ENCODE measurements at places on chromosomes 3 and 15.

- no peak for DNase-seq
Measured at GRCh38 chr15:68419301-68420175, 12.4 kb downstream of the ITGA11 start.

DNA sequence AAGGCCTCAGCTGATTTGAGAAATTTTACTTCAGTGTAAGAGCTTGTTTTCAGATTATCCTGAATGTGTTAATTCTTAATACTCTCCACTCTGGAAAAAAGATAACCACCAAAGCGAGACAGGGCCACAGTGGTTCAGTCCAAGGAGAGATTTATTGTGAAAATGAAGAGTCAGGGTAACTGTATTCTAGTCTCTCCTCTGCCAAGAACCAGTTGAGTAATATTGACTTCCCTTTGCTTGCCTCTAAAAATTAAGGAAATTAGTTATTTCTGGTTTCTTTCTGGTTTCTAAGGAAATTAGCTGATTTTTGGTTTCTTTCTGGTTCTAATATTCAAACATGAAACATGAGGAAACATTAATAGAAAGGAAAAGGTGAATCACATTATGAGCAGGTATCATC, 34.9 kb downstream of the PPP1R2 start:
- DNase-seq, result no peak

GRCh38 chr3:132352556-132353143, 35.4 kb downstream of the ACP3 start:
- peak; percentile 22 for DNase-seq

GRCh38 chr15:88849376-88850072, 45.8 kb downstream of the HAPLN3 start:
- no peak for DNase-seq

GRCh38 chr15:65836665-65837064, 32.6 kb upstream of the RAB11A start:
- DNase-seq, result no peak

DNA sequence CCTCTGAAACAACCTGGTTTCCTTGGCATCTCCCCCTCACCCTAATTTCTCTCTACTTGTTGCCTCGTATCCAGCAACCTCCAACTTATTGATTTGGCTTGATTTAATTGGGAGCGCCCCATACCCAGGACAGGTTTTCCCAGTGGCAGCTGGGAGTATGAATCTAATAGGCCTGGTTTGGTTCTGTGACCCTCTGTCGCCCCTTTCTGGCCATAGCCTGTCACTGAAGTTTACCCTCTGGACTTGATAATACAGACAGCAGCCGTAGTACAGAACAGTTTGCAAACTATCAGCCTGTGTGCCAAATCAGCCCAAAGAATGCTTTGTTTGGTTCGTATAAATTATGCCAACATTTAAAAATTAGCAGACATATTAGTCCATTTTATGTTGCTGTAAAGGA, 525.1 kb upstream of the GOLIM4 start:
- DNase-seq, result no peak

DNA sequence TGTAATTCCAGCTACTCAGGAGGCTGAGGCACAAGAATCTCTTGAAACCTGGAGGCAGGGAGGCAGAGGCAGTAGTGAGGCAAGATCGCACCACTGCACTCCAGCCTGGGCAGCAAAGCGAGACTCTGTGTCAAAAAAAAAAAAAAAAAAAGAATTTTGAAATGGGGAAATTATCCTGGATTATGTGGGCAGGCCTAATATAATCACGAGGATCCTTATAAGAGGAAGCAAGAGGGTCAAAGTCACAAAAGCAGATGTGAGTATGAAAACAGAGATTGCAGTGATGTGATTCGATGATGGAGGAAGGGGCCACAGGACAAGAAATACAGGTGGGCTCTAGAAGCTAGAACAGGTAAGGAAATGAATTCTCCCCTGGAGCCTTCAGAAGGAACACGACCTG, 159.6 kb downstream of the LEKR1 start:
- no peak for DNase-seq

- DNase-seq, result no peak
Measured at GRCh38 chr3:145698250-145698649, 462.7 kb downstream of the PLOD2 start.

DNA sequence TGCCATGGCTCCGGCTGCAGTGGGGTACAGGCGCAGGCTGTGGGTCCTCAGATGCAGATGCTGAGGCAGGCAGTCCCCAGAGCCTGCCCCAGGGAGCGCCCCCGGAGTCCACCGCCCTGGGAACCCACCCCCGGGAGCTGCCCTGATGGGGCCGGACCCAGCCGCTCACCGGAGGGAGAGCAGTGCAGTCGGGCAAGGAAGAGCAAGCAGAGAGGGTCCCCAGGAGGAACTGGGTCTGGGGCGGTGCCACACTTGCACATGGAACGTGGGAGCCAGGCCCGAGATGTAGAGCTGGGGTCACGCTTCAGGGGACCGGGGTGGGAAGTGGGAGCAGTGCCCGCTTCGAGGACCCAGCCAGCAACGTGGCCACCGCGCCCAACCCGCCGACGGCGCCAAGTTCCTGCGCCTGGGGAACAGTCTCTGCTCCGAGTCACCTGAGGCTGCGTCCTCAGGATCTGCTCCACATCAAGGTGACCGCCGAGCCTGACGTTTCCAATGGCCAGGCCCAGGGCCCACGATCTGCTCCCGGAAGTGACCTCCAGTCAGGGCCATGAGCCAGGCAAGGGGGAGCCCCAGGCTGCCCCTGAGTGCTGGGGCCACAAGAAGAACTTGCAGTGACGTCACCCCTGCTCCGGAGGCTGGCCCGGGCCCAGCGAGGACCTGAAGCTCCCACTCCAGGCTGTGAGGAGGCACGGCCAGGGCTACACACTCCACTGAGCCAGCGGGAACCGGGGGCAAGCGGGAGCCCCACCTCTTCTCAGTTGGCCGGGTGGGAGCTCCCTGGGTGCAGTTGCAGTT, 27.0 kb upstream of the TFG start:
- DNase-seq, result no peak

GRCh38 chr3:155617346-155617925, 127.4 kb downstream of the PLCH1 start:
- no peak for DNase-seq

DNA sequence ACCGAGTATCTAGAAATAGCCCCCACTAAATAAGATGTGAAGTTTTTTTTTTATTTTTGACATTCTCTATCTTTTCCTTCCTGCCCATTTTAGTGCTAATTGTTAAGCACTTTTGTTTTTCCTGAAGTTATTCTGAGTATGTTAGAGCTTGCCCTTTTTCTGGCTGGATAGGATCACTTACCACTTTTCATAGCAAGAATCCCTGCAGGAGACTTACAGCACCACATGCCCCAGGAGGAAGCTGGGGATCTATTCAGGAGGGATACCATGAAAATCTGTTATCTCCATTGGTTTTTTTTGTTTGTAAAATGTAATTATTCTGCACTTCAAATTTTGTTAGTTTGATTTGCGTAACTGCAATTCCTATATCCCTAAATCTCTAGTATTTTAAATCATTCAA, 968.4 kb downstream of the ZPLD1 start:
- no peak for DNase-seq

DNA sequence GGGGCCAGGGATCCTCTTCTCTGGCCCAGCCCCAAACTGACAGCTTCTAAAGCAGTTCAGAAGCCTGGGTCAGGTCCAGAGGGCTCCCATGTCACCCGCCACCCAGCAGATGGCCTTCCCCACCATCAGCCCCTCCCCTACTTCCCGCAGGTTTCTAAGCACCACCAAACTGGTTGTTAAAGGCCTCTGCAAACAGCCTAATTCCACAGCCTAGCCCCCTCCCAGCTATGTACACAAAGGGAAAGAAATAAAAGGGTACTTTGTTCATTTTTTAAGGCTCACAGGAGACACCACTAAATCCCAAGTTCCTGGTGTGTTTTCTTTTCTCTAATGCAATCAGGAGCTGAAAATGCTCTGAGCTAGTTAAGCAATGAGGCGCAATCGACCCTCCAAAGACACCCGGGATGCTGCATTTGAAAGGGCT, 30.6 kb downstream of the PLCH1 start:
- no peak for DNase-seq

- DNase-seq, result no peak
Measured at GRCh38 chr3:8239718-8240695, 261.6 kb upstream of the LMCD1 start.

GRCh38 chr3:100316641-100317069, 17.9 kb upstream of the NIT2 start:
- no peak for DNase-seq

DNA sequence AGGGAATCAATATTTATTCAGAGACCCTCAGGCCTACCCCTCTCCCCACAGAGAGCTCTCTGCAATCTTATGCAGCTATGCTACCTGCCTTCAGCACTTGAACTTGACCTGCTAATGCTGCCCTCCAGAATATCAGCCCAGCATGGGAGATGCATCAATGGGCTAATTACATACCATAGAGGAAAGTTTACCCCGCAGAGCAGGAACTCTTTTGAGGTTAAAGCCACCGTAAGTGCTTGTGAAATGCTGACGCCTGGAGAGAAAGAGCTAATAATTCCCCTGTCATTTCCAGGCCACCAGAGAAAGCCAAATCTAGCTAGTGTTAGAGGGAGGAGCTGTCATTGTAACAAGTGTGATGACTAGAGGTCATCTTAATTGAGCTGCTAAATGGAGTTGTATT, 127.5 kb downstream of the CHST2 start:
- DNase-seq, result no peak

- no peak for DNase-seq
Measured at GRCh38 chr3:157354722-157355121, 81.9 kb upstream of the PTX3 start.

DNA sequence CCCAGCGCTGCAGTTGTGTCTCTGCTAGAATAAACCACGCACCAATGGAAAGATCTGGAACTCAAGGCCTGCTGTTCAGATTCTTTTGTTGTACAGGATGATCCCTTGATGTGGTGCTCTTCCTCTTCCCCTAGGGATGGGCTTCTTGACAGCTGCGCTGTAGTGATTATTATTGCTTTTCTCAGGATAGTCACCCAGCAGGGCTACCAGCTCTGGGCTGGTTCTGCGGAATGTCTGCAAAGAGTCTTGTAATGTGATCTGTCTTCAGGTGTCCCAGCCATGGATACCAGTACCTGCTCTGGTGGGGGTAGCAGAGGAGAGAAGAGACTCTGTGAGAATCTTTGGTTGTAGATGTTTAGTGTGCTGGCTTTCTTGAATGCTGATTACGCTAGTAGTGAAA, 974.2 kb downstream of the NSUN3 start:
- no peak for DNase-seq

GRCh38 chr3:195043607-195044339, 227.2 kb downstream of the XXYLT1 start:
- no peak for DNase-seq

DNA sequence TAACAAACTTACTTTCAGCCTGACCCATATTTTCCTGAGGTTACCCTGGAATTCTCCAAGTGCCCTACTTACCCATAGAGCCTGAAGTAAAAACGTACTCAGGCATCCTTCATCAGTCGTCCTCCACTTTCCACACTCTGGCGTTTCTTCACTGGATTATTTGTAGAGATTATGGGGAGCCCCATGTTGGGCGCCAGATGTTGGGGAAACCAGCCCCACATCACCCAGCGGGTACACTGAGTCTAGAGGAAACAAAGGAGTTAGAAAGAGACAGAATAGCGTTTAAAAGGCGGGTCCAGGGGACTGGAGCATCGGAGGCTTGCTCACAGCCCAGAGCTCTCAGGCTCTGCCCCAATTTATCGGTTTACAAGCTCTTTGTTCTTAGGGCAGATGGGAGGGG, 9.7 kb upstream of the SLC28A2 start:
- no peak for DNase-seq

- no peak for DNase-seq
Measured at GRCh38 chr3:28612232-28612631, 263.6 kb upstream of the AZI2 start.

- no peak for DNase-seq
Measured at GRCh38 chr3:97960993-97961766, 11.1 kb downstream of the RIOX2 start.

DNA sequence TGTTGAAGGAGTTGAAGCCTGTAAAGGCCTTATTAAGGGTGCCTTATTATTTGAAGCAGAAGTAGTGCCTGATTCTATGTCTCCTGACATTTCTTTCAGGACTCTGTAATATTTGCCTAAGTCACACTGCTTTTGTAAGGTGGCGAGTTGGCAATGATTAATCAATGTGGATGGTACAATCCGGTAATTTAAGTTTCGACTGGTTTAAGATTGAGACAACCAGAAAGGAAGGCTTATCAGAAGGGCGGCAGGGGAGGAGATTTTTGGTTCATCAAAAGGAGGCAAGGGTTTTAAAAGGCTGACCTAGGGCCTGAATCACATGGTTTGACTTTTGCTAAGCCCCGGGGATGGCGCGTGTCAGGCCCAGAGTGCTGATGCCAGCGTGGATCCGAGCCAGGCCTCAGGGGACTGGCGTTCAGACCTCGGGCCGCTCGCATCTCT, 830 bp upstream of the RNF13 start:
- DNase-seq, result no peak

DNA sequence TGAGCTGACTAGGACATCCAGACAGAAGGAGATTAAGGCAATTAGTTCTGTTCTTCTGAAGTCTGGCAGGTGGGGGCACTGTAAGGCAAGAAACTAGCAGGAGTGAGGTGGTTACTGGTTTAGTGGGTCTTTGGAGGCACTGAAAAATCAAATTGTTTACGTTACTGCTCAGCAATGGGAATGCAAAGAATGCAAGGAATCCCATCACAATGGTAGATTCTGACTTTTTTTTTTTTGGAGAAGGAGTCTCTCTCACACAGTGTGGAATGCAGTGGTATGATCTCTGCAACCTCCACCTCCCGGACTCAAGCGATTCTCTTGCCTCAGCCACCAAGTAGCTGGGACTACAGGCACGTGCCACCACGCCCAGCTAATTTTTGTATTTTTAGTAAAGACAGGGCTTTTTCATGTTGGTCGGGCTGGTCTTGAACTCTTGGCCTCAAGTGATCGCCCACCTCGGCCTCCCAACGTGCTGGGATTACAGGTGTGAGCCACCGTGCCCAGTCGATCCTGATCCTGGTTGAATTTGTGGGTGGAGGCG, 16.4 kb downstream of the FAM107A start:
- no peak for DNase-seq

- no peak for DNase-seq
Measured at GRCh38 chr15:34111488-34111887, 9.6 kb downstream of the PGBD4 start.

- DNase-seq, result no peak
Measured at GRCh38 chr3:129413687-129414506, 14.5 kb downstream of the EFCAB12 start.

DNA sequence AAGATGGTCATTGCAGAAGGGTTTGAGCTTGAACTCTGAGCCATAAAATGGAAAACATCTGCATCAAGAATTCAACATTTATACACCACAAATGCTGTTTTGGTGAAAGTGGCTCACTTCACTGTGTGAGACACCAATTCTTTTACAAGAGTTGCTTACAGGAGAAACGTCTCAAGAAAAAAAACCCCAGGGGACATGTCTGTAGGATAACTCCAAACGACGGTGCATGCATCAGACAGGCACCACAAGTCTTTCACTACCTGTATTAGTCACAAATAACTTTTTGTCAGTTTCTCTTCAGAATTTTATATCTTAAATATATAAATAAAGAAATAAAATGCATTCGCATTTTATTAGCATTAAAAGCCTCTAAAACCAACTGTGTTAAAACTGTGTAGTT, 164.3 kb downstream of the EFHB start:
- no peak for DNase-seq
